ENCODE measurements at places on chromosomes 13 and 19. TPM values are rescaled to one million over a fixed set of nuclear protein-coding genes. Genes with fewer than 3 reads are reported as not detected.

LGI4 gene
- 11.3 TPM for total RNA-seq

FLT3 gene
- 1.3 TPM for total RNA-seq

MEIS3 gene
- 94.8 TPM for total RNA-seq

CERS1 gene
- total RNA-seq: 25.7 TPM

CHERP gene
- 14.1 TPM for total RNA-seq
